Fibroblast of the aortic adventitia (primary cell): ENCODE measurements at places on chromosomes 4 and X.

DNA sequence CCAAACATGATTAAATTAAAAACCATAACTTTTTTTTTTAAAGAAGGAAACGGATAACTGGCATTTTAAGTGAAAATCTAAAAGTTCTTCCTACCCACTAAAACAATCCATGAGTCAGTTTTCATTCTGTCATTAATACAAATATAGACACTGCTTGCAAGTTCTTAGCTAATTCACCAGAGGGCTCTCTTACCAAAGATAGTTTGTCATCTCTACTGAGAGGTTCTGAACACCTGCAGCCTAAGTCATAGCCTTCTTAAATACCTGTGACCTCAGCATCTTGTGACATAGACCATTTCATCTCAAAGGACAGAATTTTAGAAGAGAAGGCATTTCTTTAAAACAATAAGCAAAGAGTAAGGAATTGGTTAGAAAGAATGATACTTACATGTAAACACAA lies 65.3 kb upstream of the FAM120C start:
- peak; percentile 29 for DNase-seq

DNA sequence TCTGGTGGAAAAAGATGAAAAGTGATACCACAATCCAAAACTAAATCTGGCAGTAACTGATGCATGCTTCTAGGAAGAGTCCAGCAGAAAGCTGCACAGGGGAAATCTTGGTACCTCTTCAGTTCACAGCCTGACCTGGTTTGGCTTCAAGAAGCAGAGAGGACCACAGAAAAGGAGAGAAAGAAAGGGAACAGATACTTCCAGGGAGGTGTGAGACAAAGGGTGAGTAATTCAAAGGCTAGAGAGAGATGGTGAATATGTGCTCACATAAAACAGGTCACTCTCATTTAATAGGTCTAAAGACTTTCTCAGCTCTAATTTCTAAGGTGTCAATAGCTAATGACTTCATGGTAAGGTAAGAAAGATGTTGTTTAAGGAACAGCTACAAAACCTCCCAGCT lies 11.2 kb downstream of the FGFBP2 start:
- no peak for DNase-seq

DNA sequence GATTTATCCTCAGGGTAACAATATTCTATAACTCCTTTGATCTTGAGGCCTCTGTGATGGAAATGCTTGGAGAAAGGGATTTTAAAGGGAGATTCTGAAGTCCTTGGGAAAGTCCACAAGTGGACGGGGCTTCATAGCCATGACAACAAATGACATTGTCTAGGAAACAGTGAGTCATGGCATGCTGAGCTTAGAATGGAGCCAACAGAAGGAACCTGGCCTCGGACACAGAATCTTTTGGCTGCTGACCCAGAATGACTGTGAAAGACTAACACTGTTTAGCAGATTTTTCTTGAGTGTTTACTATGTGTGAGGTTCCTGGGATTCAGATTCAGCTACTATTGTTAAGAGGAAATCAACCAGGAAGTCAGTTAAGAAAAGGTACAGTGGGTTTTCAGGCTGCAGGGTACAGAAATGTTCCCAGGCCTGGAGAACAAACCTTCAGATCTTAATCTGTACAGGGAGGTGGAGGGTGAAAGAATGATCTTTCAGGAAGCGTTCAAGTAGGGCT lies 18.1 kb upstream of the CXCL2 start:
- peak; percentile 99 for DNase-seq

- no peak for DNase-seq
Observed at GRCh38 chrX:34401411-34401810, 255.7 kb downstream of the TMEM47 start.

- DNase-seq = no peak
Observed at GRCh38 chrX:35023683-35024082, 81.1 kb downstream of the FAM47B start.

- DNase-seq = no peak
Observed at GRCh38 chr4:77905651-77906263, 43.1 kb downstream of the MRPL1 start.

GRCh38 chrX:131910586-131910985 lies 112.5 kb upstream of the STK26 start:
- DNase-seq = no peak

DNA sequence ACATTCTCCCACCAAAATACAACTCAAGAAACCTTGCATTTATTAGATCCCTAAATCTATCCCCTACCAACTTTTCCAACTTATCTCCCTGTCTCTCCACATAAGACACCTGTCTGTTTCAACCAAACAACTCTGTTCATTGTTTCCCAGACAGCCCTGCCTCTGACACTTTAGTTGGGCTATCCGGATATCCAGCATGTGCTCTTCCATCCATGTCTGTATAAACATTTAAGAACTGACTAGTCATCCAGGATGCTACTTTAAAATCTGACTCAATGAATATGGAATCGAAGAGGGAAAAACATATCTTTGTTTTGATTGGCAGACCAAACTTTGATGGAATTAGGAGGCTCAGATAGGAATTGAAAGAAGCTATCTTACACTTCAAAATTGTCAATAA lies 143.2 kb upstream of the DCAF8L1 start:
- no peak for DNase-seq

GRCh38 chrX:9515489-9515888 lies 50.6 kb downstream of the TBL1X start:
- peak; percentile 18 for DNase-seq

DNA sequence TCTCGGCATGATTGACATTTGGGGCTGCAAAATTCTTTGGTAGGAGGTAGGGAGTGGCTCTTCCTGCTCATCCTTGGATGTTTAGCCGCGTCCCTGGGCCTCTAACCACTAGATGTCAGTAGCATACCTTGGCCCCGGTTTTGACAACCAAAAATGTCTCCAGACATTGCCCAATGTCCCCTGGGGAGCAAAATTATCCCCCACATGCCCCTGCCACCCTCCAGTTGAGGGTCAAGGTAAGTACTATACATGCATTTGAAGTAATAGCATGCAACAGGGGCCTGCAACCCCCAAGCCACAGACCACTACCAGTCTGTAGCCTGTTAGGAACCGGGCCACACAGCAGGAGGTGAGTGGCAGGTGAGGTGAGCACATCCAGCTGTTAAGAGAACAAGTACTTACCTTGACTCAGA lies 17.6 kb upstream of the KIAA1210 start:
- peak; percentile 24 for DNase-seq

DNA sequence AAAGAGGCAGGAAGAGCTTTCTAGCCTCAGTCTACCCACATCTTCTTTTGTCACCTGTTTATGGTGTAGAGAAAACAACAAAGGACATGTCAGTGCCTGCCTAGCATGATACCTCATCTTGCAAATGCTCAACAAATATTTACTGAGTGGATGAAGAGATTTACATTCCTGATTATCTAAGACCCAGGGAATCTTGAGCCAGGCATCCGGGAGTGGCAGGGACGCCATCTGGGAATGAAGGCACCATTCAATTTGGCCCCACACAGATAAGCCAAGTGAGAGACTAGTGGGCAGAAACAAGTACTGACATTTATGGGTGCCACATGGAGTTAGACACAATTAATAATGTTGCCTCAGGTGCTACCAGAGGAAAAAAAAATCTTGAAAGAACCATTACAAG lies 36.8 kb upstream of the CASK start:
- no peak for DNase-seq

GRCh38 chrX:101117701-101118100 lies 19.7 kb downstream of the CENPI start:
- DNase-seq = peak; percentile 67

DNA sequence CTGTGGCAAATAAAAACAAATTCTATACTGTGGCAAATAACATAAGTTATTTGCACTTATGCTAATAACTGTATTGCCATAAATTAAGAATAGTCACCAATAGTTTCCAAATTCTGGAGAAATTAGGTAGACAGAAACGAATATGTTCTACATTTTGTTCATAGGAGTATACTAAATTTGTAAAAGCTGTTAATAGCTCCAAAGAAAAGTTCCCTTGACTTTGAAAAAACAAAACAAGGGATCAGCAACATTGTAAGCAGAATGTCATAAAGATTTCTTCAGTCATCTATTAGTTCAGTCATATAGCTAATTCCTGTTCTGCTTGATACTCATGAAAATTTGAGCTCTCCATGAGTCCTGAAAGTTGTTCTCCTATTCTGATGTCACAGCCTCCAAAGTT lies 1472.8 kb downstream of the C4orf33 start:
- DNase-seq = no peak

- DNase-seq = no peak
Observed at GRCh38 chr4:140626661-140627376, 58.1 kb upstream of the UCP1 start.

DNA sequence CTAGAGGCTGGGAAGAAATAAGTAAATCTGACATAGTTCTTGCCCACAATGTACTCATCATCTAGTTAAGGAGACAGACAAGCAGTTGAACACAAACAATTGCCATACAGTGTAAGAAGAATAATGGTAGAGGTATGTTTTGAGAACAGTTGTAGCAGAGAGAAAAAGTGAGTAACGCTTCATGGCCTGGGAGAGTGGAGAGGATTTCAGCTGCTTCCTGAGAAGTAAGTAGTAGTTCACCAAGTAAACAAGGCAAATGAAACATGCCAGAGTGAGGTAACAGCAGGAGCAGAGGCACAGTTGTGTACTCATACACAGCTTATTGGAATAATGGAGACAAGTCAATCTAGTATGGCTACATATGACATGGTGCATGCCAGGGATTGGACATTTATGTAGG lies 53.6 kb upstream of the RAP2C start:
- no peak for DNase-seq

- DNase-seq = no peak
Observed at GRCh38 chr4:147793569-147794313, 61.9 kb downstream of the ARHGAP10 start.

DNA sequence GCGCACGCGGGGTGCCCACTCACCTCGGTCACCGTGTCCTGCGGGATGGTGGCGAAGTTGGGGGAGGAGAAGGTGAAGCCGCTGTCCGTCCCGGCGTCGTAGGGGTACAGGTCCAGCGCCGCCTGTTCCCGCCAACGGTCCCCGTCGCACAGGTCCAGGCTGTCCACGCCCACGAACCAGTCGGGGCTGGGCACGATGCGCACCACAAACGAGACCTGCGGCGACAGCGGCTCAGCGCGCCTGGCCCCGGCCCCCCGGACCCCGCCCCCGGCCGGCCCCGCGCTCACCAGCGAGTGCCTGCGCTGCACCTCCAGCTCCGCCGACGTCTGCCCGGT lies 1.4 kb downstream of the SPON2 start:
- no peak for DNase-seq

- DNase-seq = peak; percentile 67
Observed at GRCh38 chrX:38312436-38312835, 14.9 kb downstream of the RPGR start.

GRCh38 chr4:3243136-3243780 lies 5.7 kb upstream of the MSANTD1 start:
- DNase-seq = no peak

DNA sequence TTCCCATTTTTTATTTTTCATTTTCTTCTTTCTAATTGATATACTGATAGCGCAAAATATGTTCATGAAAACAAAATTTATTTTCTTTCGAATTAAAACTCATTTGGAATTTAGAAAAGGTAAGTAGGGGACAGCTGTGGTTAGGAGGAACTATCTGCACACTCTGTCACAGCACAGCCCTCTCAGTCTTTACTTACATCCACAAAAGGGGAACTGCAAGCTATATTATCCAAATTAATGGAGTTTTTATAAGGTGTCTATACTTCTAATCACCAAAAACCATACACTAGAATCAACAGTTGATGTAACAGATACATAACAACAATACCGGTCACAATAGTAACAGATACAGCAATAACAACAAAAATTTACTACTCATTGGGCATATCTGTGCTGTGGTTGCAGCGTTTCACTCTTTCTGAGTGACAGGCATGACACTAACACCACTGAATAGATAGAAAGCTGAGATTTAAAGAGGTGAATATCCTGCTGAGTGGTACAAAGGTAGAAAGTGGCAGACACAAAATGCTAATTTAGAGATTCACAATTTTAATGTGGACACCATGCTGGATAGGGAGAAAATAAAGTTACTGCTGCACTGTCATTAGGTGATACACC lies 160.7 kb downstream of the PPP3CA start:
- DNase-seq = no peak

- DNase-seq = no peak
Observed at GRCh38 chr4:187619319-187619718, 376.3 kb upstream of the ZFP42 start.

GRCh38 chrX:26916991-26917390 lies 546.1 kb downstream of the PPP4R3C start:
- no peak for DNase-seq

DNA sequence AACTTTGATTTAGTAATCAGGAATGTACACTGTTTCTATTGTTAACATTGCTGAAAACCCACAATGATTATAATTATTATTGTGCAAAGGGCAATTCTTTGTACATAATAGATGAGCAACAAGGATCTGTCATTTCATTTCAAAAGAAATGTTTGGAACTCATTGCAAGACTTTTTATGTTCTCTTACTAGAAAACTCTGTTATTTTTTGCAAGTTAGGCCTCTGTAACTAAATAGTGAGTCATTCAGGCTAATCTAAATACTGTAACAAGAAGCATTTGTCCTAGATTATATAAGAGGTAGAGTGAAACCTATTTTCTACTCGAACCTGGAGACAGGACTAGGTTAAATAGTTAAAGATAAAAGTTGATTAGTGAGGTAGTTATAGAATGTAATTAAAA lies 93.2 kb upstream of the FAM47B start:
- DNase-seq = peak; percentile 56

- no peak for DNase-seq
Observed at GRCh38 chrX:63675716-63676115, 109.3 kb downstream of the ARHGEF9 start.

DNA sequence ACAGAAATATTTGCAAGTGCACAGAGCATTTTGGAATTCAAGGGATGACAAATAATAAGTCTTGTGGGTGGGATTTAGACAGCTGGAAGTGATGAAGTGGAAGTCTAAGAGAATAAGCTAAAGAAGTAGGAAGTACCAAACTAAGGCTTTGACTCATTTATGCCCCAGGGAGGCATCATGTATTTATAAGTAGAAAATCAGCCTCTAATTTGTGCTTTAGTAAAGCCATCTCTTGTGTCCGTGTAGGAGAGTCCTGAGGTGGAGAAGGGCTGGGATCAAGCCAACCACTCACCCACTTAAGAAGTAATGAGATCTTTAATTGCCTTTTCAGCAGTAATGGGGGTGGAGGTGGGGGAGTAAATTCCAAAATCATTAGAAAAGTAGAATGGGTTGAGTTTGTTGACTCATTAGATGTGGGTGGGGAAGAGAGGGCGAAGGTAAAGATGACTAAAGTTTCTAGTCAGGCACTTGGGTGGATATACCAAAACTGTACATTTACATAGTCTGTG lies 356.7 kb downstream of the STIM2 start:
- peak; percentile 77 for DNase-seq

DNA sequence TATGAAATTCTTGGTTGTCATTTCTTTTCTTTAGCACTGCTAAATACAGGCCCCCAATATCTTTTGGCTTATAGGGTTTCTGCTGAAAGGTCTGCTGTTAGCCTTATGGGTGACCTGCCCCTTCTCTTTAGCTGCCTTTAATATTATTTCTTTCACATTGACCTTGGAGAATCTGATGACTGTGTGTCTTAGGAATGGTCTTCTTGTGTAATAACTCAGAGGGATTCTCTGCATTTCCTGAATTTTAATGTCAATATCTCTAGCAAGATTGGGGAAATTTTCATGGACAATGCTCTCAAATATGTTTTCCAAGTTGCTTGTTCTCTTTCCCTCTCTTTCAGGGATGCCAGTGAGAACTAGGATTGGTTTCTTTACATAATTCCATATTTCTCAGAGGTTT lies 292.4 kb downstream of the SLC7A11 start:
- no peak for DNase-seq

GRCh38 chr4:117093571-117093970 lies 8.2 kb upstream of the TRAM1L1 start:
- DNase-seq = no peak

- no peak for DNase-seq
Observed at GRCh38 chr4:184165291-184165690, 52.4 kb downstream of the ENPP6 start.

GRCh38 chrX:70437921-70438665 lies 6.5 kb upstream of the DLG3 start:
- DNase-seq = no peak
